ENCODE measurements at places on chromosomes 4 and X.

- no peak for DNase-seq
These were observed 51.6 kb upstream of the TMPRSS11B start for GRCh38 chr4:68297137-68297536.

DNA sequence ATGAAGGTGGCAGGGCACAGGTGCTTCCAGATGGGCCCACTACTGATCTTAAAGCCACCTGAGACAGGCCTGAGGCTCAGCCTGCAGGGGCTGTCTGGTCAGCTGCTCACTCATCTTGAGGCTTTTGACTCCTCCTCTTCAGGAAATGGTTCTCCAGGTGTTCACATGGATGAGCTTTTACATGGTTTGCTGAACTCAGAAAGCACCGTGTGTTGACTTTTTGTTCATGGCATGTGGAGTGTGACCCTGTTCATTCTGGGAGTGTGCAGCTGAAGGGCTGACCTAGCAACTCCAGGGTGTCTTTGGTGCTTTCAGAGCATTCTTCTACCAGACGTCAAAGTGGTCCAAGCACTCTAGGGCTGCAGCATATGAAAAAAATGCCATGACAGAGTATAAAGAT lies 111.1 kb downstream of the CCNG2 start:
- no peak for DNase-seq

DNA sequence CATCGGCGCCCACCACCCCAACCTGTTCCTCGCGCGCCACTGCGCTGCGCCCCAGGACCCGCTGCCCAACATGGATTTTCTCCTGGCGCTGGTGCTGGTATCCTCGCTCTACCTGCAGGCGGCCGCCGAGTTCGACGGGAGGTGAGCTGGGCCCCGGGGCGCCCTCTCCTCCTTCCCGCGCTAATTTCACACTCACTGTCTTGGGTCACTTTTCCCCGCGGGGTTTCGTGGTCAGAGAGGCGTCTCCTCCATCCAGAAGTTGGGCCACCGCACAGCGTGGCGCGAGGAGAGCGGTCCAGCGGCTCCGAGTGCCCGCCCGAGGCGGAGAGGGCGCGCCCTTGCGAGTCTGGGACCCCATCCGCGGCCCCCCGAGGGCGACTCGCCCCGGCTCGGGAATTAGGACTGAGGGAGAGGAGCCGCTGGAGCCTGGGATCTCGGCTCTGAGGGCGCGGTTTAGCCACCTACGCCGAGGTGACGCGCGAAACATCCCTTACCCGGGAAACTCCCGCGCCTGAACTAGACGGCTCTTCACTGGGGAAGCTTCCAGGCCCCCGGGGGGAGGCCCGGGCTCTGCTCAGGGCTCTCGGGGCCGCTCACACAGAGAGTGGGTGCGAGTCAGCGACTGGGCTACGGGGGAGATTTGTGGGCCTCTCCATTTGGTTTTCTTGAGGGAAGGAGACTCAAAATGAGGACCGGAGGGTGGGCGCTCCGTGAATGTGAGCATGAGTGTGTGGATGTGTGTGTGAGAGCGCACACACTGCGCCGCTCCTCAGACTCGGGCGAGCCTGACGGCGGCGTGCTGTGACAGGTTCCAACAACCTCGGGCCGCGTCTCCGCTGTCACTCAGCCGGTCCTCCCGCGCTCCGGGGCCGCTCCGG lies 551 bp downstream of the NPNT start:
- no peak for DNase-seq

DNA sequence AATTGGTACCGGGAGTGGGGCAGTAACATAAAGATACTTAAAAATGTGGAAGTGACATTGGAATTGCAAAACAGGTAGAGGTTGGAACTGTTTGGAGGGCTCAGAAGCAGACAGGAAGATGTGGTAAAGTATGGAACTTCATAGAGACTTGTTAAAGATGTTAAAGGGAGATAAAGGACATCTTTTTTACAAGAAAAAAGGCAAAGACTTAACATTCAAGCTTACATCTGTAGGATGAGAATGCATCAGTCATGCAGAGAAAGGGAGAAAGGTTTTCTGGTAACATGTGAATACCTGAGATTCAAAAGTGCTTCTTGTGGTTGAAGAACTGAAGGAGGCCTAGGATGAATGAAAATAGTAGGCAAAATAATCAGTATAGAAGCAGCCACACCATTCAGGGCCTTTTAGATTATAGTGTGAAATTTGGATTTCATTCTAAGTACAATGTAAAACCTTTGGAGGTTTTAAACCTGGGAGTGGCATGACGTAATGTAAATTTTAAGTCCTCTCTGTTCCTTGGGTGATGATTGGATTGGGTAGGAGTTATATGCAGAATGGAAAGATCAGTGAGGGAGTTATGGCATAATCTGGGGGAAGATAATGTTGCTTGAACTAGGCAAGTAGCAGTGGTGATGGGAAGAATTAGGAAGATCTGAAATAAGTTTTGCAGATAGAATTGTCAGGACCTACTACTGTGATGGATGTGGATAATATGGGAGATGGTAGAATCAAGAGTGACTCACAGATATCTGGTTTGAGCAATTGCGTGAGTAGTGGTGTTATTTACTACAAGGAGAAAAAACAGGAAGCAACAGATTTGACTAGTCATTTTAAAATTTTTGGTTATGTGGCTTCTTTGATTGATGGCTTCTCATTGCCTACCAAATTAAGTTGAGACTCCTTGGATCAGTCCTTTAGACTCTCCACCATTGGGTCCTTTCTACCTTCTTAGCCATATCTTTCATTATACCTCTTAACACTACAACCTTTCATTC lies 138.7 kb downstream of the VSIG4 start:
- DNase-seq: no peak

DNA sequence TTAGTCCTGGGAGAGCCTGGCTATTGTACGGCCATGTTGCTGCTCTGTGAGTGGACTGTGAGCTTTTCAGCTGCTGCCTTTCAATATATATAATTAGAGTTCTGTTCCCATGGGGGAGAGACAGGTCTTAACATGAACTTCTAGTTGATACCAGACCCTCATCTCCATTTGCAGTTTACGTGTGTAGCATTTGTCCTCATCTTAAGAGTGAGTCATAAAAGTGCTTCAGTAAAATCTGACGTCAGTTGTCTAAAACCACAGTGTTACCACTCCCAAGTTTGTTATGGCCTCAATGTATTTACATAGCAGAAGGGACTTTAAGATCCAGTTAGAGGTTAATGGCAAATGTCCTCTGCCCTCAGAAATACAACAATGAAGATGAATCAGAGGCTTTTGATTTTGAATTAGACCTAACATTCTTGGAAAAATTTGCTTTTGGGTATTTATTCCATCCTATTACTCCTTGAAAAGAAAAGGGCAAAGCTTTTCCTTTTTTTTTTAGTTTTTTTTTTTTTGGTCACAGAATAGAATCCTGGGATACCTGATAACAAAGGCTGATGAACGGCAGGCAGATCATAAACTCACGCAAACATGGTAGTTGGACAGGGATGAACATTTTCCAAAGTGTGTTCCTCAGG lies 38.6 kb downstream of the PHOX2B start:
- DNase-seq: no peak

GRCh38 chr4:70110917-70111316 lies 43.1 kb upstream of the PRR27 start:
- no peak for DNase-seq

GRCh38 chr4:150972592-150972991 lies 42.5 kb downstream of the LRBA start:
- DNase-seq: no peak

GRCh38 chr4:43680421-43680820 lies 768.2 kb downstream of the KCTD8 start:
- DNase-seq: no peak

GRCh38 chrX:150610446-150610845 lies 42.0 kb downstream of the MTM1 start:
- no peak for DNase-seq

GRCh38 chr4:104879367-104879766 lies 267.3 kb upstream of the TET2 start:
- DNase-seq: no peak

GRCh38 chr4:123401271-123402120 lies 4.9 kb downstream of the SPRY1 start:
- DNase-seq: no peak

- no peak for DNase-seq
These were observed 97.0 kb downstream of the CLDN22 start for GRCh38 chr4:183223053-183223452.

- DNase-seq: no peak
These were observed at the start of gene NSUN7 for GRCh38 chr4:40749717-40750460. Gene NSUN7 (plus strand): TSS chr4:40749955. CDS start chr4:40750694, 739 bp downstream.

- no peak for DNase-seq
These were observed 997.9 kb upstream of the PCDH7 start for GRCh38 chr4:29722253-29722652.

- DNase-seq: no peak
These were observed 241.8 kb downstream of the GRIA3 start for GRCh38 chrX:123425904-123426303.

DNA sequence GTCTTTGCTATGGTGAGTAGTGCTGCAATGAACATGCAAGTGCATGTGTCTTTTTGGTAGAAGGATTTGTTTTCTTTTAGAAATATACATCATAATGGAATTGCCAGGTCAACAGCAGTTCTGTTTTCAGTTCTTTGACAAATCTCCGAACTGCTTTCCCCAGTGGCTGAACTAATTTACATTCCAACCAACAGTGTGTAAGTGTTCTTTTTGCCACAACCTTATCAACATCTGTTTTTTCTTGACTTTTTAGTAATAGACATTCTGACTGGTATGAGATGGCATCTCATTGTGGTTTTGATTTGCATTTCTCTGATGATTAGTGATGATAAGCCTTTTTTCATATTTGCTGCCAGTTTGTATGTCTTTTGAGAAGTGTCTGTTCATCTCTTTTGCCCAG lies 406.3 kb downstream of the DTHD1 start:
- DNase-seq: no peak

DNA sequence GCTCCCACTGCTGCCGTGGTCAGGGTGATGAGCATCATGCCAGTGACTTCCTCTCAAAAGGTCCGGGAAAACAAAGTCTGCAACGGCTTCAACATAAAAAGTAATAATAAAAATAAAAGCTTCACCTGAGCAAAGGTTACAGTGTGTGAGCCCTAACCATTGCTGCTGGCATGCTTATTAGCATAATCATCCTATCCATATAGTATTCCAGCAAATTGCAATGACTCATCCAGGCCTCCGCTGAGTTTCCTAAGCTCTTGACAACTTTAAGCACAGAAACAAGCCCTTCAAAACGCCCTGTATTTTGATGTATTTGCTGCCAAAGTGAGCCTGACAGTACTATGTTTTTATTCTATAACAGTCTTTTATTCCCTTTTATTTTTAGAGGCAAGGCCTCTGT lies 100.5 kb downstream of the AASDH start:
- no peak for DNase-seq

DNA sequence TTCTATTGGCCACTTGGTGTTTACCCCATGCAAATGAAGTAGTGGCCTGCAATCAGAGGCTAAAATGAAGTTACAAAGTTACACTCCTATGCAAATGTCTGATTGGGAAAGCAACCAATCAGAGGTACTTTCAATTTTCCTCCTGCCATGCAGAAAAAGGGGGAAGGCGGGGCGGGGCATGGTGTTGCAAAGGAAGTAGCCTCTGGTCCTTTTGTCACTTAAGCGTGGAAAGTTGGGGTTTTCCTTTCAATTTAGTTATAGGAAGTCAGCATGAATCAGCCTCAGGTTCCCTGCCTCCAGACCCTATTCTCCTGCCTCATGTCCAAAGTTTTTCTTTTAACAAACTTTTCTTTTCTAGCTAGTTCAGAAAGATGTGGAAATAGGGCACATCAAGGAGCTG lies 69.3 kb downstream of the GPC4 start:
- no peak for DNase-seq

- no peak for DNase-seq
These were observed 24.4 kb upstream of the CITED1 start for GRCh38 chrX:72330131-72330530.

DNA sequence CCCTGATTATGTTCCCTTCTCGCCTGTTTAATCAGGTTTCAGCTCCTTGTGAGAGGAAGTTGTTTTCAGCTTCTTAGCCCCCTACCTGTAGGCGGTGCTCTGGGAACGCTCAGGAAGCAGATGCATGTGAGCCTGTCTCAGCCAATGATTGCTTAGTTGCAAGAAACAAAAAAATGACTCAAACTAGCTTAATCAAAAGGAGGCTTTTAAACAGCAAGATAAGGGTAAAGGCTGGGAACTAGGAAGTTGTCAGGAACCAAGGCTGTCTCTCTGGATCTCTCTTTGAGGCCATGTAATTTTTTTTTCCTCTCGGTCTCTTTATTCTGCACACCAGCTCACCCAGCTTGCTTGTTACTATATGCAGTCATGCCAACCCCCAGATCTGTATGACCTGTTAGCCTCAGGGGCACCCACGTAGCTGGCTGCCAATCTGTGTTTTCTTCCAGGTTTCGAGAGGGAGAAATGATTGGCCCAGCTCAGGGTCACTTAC lies 109.1 kb downstream of the PTTG2 start:
- no peak for DNase-seq

DNA sequence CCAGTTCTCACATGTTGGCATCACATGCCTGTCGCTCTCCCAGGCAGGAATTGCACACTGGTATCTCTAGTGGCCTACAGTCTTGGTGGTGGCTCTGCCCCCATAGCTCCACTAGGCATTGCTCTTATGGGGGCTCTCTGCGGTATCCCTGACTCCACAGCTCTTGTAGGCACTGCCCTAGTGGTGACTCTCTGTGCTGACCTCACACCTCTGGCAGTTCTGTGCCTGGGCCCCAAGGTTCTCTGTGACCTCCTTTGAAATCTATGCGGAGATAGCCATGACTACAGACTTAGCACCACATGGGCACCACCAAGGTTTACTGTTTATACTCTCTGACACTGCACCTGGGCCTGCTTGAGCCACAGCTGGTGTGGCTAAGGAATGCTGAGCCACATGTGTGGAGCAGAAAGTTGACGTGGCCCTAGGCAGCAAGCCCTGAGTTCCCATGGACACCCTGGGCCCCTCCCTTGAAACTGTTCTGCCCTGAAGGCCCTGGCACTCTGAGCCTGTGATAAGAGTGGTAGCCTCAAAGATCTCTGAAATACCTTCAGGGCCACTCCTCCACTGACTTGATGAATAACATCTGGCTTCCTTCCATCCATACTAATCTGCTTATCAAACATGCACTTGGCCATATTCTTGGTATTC lies 8.0 kb downstream of the SLC9B1 start:
- no peak for DNase-seq

- no peak for DNase-seq
These were observed 1543.3 kb upstream of the PABPC4L start for GRCh38 chr4:135744928-135745327.

- no peak for DNase-seq
These were observed 506.0 kb upstream of the FAM241A start for GRCh38 chr4:111639120-111639690.

DNA sequence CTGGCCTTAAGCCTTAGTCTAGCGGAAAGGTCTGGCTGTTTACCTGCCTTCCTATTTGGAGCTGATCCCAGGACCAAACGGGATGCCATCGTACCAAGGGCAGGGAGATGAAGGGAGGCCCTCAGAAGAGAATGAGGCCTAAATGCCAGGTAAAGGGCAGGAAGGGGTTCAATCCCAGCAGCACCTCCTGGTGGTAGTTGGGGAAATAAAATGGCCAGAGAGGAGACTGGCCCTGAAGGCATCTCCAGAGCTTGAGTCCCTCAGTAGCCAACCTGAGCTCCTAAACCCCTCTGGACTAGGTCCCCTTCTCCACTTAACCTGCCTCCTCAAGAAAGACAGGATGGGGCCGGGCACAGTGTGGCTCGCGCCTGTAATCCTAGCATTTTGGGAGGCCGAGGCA lies 53.7 kb downstream of the KDM5C start:
- no peak for DNase-seq

All from T1000 (cell line).